Left colon (tissue), 2 donors: ENCODE measurements at places on chromosomes 16 and 17. TPM values are rescaled to one million over a fixed set of nuclear protein-coding genes. Genes with fewer than 3 reads are reported as not detected.
A peak's percentile ranks its signal among the peaks of the same experiment; 100 is the strongest.

The ACSM2A gene
- not detected for total RNA-seq

The CLEC16A gene
- total RNA-seq = 27.3 TPM

The HCRT gene
- total RNA-seq = not detected

The PKMYT1 gene
- total RNA-seq = 4.4 TPM

DNA sequence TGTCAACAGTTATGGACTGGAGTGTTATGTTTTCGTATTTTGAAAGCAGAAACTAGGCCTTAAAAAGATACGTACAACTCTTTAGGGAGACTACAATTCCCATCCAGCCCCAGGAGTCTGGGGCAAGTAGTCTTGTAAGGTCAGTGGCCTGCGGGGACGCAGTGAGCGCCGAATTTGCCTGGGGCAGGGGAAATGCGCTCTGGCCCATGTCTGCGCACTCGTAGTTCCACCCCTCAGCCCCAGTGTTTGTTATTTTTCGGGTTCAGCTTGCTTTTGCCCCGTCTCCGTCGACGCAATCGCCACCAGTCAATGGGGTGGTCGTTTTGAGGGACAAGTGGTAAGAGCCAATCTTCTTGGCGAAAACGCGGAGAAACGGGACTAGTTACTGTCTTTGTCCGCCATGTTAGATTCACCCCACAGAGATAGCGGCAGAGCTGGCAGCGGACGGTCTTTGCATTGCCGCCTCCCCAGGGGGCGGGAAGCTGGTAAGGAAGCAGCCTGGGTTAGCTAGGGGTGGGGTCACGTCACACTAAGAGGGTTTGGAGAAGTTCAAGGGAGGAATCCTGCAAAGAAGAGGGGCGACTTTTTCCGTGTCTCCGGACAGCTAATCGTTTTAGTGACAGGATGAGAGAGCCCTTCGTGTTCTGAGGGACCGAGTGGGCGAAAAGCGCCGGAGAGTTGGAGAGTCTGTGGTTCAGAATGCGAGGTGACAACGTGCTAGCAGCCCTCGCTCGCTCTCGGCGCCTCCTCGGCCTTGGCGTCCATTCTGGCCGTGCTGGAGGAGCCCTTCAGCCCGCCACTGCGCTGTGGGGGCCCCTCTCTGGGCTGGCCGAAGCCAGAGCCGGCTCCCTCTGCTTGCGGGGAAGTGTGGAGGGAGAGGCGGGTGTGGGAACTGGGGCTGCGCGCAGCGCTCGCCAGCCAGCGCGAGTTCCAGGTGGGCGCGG, 1.1 kb upstream of the BRCA1 start:
- peak; percentile 18 for DNase-seq

DNA sequence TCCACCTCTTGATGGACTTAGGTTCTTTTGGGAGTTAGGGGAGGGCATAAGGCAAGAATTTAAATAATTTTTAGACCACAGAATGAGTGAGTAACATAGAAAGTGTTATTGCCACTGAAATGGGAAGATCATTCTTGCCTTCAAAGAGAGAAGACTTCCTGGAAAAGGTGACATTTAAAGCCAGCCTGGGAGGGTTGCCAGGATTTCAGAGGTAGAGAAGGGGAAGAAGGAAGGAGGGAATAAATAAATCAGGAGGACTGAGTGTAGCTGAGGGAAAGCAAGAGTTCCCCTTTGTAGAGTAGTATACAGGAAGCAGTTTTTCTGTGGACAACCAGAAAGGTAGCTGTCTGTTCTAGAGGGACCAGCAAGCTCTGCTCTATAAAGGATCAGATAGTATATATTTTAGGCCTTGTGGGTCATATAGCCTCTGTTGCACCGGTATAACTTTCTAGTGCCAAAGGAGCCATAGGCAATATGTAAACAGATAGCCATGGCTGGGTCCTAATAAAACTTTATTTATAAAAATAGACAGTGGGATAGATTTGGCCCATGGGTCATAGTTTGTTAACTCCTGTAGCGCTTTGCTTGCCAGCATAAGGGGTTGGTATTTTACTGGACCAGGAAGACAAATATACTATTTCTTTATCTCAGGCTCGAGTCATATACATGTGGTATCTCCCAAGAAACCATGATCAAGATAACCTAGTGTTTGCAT, 147.2 kb upstream of the CACNG5 start:
- DNase-seq = peak; percentile 79

DNA sequence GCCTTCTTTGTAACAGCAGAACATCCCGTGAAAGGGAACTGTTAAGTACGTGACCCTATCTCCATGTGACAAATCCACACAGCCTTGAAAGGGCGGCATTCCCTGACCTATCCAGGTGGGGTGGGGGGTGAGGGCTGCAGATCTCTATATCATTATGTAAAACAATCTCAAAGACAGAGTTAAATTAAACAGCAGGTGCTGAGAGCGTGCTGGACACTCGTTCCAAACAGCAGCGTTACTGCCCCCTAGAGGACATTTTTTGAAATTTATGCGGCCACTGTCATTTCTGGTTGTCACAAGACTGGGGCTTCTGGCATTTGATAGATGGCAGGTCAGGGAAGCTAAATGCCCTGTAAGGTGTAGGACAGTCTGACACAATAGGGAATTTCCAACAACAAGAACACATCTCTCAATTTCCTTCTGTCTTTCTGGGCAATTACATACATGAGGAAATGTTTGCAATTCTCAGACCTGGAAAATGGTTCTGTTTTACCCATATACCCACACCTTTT, 6.7 kb upstream of the SLC25A39 start:
- peak; percentile 63 for DNase-seq

GRCh38 chr16:66562986-66563385, 3.3 kb upstream of the CMTM1 start:
- DNase-seq = no peak

- DNase-seq = no peak
Measured at GRCh38 chr17:44780161-44780560, 21.4 kb downstream of the ADAM11 start.

DNA sequence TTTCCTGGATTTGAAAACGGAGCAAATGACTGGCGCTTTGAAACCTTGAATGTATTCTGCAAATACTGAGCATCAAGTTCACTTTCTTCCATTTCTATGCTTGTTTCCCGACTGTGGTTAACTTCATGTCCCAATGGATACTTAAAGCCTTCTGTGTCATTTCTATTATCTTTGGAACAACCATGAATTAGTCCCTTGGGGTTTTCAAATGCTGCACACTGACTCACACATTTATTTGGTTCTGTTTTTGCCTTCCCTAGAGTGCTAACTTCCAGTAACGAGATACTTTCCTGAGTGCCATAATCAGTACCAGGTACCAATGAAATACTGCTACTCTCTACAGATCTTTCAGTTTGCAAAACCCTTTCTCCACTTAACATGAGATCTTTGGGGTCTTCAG, 32.3 kb downstream of the BRCA1 start:
- DNase-seq = no peak

- DNase-seq = peak; percentile 54
Measured at GRCh38 chr17:43010667-43011308, 4.2 kb downstream of the IFI35 start.

- no peak for DNase-seq
Measured at GRCh38 chr17:9670596-9670995, 25.3 kb downstream of the USP43 start.

DNA sequence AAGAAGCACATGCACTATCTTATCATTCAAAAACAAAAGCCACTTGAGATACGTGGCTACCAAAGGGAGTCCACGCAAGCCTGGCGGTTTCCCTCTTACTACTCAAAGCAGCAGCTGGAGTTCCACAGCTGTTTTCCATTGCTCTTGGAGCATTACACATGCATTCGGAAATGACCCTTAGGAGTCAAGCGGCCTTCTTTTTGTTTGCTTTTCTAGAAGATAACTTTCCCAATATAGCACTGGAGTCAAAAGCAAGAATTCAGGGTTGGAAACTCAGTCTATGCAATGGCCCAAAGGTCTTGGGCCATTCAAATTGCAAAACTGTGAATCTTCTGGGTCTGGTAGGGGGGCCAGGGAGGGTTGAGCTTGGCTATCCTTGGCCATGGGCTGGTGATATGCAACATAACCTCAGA, 97.8 kb upstream of the MAF start:
- DNase-seq = no peak

DNA sequence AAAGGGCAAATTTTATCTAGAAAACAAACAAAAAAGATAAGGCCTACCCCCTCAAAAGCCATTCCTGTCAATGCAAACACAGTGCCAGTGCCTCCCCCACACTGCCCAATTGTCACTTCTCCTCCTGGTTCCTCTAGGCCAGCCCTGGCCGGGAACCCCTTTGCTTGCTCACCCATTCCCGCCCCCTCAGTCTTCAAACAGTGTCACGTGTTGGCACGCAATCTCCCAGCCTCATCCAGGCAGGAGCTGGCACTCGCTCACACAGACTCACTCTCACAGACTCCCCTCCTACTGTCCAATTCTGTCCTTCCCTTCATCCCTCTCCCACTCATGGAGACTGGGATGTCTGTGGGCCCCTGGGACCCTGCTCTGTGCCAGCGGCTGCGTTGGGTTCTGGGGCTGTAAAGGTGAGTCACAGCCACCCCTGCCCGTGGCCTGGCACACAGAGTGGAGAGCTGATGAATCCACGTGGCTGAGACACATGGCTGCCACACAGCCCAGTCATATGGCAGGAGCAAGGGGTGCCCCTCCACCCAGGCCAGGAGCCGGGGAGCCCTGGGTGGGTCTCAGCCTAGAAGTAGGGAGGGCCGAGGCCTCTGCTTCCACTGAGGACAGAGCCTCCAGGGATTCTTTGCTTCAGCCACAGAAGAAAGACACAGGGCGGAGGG, 54.8 kb downstream of the VAC14 start:
- DNase-seq = peak; percentile 72

DNA sequence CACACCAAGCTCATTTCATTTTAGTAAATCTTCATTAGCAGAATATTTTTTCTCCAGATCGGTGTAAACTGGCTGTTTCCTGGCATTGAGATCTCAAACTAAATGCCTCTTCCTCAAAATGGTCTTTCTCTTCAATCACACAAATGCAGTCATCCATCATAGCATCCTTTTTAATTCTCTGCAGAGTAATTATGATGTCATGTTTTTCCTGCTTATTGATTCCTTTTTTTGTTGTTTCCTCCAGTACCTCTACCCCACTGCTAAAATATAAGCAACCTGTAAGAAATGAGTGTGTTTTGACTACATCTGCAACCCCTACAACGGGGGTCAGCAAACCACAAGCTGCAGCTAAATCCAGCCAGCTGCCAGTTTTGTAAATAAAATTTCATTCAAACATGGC, 65.6 kb upstream of the TOM1L1 start:
- DNase-seq = no peak
